ENCODE measurements at places on chromosomes 2 and 18.

DNA sequence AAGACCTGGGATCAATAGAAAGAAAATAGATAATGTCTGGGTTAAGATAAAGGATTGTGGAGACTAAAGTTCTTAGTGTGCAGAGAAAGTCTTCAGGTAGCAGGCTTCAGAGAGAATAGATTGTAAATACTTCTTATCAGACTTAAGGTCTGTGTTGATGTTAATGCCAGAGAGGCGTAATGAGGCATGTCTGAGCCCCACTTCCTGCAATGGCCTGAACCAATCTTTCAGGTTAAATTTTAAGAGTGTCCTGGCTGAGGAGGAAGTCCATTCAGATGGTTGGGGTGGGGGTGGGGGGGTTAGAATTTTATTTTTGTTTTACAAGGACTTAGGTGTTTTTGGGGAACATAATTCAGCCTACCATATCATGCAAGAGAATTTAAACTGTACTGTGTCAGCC, 129.5 kb downstream of the EVA1A start:
- no peak for DNase-seq

GRCh38 chr2:6723865-6724604, 141.7 kb downstream of the CMPK2 start:
- DNase-seq = no peak

DNA sequence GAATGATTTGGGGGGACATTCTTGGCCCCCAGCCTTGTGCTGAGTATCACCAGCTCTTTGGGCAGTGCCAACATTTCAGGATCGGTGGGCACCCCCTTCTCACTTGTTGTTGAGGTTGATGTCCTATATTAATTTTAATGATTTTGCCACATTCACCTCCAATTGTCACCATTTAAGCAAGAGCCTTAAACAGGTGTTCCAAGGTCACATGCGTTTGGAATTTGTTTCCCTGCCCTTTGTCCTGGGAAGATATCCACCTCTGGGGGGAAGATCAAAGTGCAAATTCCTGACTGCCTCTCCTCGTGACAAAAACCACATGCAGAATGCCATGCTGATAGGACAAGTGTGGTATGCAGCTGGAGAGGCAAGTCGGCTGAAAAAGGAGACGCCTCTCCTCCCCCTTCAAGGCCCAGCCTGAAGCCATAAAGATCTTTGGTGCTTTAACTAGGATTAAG, 72.5 kb upstream of the ID2 start:
- DNase-seq = no peak

GRCh38 chr18:8791171-8791651, 85.9 kb downstream of the MTCL1 start:
- no peak for DNase-seq

GRCh38 chr2:123073371-123073770, 951.7 kb upstream of the CNTNAP5 start:
- no peak for DNase-seq

DNA sequence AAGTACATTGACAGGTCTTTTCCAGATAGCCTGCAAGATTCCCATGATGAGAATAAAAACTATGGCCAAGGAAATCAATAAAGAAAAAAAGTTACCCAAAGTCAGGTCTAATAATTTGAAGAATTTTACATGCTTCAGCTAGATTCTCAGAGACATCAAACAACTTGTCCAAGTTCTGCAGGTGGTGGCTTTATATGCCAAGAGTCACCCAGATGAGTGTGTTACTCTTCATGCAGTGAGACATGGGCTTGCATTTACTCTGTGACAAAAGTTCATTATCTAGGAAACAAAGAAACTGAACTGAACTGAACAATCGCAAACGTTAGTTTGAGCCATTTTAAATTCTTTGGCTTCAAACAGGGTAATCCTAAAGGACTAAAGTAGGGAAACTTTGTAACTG, 548.5 kb upstream of the SYT4 start:
- no peak for DNase-seq
